ENCODE measurements at places on chromosomes 11 and 22.

- DNase-seq = no peak
Measured at GRCh38 chr22:50612528-50613221, 12.1 kb downstream of the MAPK8IP2 start.

DNA sequence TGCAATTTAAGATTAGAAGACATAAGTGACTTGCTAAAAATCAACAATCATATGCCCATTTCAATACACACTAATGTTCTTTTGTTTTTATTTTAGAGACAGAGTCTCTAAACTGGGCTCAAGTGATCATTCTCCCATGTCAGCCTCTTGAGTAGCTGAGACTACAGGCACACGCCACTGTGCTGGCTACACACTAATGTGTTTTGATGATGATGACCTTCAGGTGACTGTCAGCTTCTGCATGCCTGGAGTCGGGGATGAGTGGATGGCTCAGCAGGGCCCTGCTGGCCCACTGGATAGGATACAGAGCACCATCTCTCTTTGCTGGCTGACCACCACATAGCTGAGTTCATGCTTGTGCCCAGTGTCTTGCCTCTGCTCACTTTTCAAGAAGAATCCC, 27.0 kb upstream of the POU2AF1 start:
- no peak for DNase-seq

DNA sequence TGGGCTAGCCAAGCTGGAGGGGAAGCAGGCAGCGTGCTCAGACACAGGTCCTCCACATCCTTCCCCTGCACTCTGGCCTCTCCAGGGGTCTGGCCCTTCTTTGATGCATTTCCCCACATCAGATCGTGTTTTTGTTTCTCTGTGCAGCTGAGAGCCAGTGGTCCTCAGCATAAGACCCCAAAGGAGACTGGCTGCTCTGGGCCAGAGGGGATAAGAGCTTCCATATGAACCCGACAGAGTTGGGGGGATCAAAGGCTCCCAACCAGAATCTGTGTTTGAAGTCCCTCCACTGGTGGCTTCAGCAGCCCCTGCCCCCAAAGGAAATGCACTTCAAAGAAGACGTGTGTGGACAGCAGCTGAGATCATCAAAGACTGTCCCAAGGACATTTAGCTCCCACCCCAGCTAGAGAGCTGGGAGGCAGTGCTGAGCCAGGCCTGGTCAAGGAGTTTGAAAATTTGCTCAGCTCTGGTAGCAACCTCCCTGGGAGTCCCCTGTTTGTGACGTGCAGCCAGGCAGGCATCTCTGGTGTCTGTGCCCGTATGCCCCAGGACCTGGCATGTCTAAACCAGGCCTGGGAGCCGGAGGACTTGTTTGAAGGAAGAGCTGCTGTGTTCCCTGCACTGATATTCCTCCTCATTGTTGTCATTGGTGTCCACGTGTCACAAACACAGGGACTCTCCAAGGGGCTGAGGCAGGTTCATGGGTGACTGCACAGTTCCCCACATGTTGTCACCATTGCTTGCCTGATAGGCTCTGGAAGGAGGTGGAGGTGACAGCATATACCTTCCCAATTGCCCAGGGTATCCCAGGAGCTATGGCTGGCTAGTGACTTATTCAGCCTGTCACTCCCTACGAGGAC, 99.0 kb downstream of the AMOTL1 start:
- no peak for DNase-seq

- DNase-seq = no peak
Measured at GRCh38 chr11:91825777-91826176, 398.8 kb upstream of the FAT3 start.

DNA sequence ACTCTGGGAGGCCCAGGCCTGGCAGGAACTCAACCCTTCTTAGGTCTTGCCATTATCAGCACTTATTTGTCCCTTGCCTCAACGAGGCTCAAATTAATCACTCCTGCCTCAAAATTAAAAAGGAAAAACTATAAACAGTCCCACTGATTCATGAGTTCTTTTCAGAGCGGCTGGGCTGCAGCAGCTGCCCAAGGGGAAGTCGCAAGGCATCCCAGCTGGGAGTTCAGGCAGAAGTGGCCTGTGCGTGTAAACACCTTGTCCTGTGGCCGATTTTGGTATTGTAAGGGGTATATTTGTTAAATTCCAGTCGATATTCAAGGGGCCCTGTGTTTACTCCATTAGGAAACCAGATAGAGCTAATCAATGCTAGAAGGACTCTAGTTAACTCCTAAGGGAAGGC, 213.9 kb upstream of the CADM1 start:
- no peak for DNase-seq

GRCh38 chr11:103618528-103618927, 417.9 kb upstream of the DDI1 start:
- DNase-seq = no peak

DNA sequence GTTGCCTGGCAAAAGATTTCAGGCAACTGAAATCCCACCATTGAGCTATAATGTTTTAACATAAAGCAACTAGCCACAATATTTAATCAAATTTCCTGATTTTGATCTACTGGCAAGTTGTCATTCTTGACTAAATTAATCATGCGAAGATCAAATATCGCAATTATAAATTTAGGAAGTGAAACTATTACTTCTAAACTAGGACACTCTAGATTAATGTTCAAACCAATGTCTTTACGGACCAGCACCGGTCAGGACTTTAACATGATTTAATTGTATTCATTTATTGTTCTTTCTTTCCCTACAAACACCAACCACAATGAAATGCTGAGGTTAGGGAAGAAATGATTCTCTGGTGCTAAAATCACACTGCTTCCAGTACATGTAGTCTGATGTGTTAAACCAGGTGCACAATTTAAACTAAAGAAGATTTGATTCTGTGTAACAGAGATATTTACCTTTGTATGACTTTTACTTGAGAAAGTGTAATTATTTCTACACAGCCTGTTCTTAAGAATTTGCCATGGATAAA, 14.9 kb downstream of the GAS2 start:
- no peak for DNase-seq

DNA sequence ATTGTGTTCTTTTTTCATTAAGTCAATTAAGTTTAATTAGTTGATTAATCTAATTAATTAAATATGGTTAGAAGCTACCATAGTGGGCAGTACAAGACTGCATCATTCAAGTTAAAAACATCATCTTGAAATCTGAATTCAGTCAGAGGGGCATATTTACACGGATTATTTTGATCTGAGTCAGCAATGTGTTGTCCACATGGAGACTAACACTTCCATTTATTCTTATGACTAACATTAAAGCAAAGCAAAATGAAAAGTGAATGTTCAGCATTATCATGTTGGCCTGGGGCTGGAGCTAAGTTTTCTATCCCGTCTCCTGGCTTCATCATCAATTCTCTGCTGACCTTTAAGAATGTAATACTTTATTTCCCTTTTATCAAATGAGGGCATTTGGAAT, 17.3 kb downstream of the FLI1 start:
- no peak for DNase-seq
